Activated CD8-positive, alpha-beta memory T cell treated with anti-CD3 and anti-CD28 coated beads, Interleukin-2, amount 10 ng/mL, durations not matched to agents 7 days and 5 days (primary cell): ENCODE measurements at places on chromosomes 6 and 20.

DNA sequence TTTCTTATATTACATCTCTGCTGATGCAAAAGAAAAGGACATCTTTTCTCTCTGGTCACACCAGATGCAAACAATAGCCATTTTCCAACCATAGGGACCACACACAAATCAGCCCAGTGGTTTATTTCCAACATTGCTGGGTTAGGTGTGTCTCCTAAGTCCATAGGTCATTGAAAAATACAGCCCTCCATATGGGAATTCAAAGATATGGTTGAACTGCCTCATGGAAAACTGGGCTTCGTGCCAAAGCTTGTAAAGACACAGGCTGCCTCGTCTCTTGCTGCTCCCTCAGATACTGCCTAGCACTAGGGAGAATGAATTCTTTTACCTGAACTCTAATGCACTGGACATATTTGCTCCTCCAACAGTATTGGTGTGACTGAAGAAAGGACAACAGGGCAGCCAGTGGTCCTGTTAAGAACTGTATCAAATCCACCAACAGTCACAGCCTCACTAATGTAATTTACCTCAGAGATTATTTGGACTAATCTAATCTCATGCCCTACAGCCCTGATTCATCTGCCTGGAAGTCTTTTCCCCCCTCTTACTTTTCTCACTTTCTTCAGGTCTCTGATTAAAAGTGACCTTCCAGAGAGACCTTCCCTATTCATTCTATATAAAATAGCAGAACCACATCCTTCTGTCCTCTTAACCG is 48.3 kb upstream of the TBC1D32 start:
- peaks cover 2% of the 10 kb centered on the region for H3K27me3 ChIP-seq
- H3K27ac ChIP-seq = no peak overlapping the region
- DNase-seq = no peak

DNA sequence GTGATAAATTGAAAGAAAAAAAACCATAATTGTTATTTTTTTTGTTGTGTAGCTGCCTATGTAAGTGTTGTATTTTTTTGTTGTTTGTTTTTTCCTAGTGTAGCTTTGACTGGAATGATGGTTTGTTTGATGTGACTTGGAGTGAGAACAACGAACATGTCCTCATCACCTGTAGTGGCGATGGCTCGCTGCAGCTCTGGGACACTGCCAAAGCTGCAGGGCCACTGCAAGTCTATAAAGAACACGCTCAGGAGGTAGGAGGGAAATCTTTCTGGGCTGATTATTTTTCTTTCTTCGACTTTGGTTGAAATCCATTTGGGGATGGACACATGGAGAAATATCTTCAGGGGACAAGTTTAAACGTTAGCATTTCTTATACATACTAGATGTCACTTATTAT is 3.8 kb downstream of the PEX7 start:
- DNase-seq = no peak
- H3K4me1 ChIP-seq = peaks cover 20% of the 10 kb centered on the region
- no peak overlapping the region for H3K27ac ChIP-seq
- H3K36me3 ChIP-seq = peaks cover 48% of the 10 kb centered on the region
- no peak overlapping the region for H3K4me3 ChIP-seq

DNA sequence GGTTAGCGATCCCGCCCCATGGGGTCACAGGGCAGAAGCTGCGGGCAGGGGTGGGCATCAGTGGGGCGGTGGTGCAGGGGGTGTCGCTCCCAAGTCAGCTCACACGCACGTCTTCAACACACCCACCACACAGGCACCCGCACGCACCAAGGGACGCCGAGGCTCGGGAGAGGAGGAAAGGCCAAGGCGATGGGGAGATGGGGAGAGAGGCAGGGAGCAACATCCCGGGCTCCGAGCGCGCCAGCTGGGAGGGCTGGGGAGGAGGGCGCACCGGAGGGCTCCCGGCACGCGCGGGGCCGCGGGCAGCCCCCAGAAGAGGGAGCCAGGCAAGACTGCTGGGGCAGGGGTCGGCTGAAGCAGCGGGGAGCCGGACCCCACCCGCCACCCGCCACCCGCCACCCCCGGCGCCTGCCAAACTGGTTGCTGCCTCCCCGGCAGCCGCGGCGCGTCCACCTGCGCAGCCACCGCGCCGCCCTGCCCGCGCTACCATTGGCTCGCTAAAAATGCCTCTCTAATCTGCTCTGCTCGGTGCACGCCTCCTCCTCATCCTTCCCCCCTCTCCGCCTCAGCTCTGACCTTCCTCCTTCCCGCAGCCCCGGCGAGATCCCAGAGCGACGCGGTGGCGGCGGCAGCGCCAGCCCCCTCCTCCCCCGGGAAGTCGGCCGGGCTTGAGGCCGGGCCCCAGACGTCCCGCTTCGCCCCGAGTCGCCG is at the start of gene PACSIN1:
TSS of gene PACSIN1 (plus strand) at position 546 of the 711 bp plus-strand sequence. CDS start 60,230 bp downstream, outside the sequence.
- no peak within 1 kb of the TSS for H3K27ac ChIP-seq
- H3K36me3 ChIP-seq = no peaks in the 10 kb centered on the region
- no peak within 1 kb of the TSS for H3K4me3 ChIP-seq
- DNase-seq = no peak
- peaks cover 37% of the 10 kb centered on the region for H3K27me3 ChIP-seq

GRCh38 chr6:5855787-5856470 is 150.8 kb downstream of the NRN1 start:
- no peaks in the 10 kb centered on the region for H3K27me3 ChIP-seq
- peaks cover 4% of the 10 kb centered on the region for H3K4me1 ChIP-seq
- H3K27ac ChIP-seq = no peak overlapping the region
- H3K36me3 ChIP-seq = peaks cover 3% of the 10 kb centered on the region

- no peaks in the 10 kb centered on the region for H3K36me3 ChIP-seq
- DNase-seq = no peak
- H3K4me3 ChIP-seq = no peak overlapping the region
- H3K4me1 ChIP-seq = peaks cover 2% of the 10 kb centered on the region
- H3K27ac ChIP-seq = no peak overlapping the region
Measured at GRCh38 chr20:64226686-64227580, 28.6 kb upstream of the PCMTD2 start.

GRCh38 chr20:415820-416322 is 7.8 kb downstream of the RBCK1 start:
- H3K36me3 ChIP-seq = peaks cover 56% of the 10 kb centered on the region
- H3K4me3 ChIP-seq = no peak overlapping the region
- DNase-seq = no peak

DNA sequence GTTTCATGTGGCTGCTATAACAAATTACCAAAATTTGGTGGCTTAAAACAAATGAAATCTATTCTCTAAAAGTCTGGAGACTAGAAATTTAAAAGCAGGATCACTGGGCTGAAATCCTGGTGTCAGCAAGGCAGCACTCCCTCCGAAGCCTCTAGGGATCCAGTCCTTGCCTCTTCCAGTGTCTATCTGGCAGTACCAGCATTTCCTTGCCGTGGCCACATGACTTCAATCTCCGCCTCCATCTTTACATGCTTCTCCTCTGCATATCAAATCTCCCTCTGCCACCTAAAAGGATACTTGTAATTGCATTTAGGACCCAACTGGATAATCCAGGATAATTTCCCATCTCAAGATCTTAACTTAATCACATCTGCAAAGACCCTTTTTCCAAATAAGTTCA is 30.2 kb downstream of the ARHGAP18 start:
- H3K27me3 ChIP-seq = no peaks in the 10 kb centered on the region
- peak overlapping the region; percentile 3 for H3K27ac ChIP-seq
- peaks cover 20% of the 10 kb centered on the region for H3K36me3 ChIP-seq
- peaks cover 50% of the 10 kb centered on the region for H3K4me1 ChIP-seq
- no peak for DNase-seq

- peaks cover 9% of the 10 kb centered on the region for H3K4me1 ChIP-seq
- peak; percentile 71 for DNase-seq
- peak overlapping the region; percentile 43 for H3K4me3 ChIP-seq
- peaks cover 4% of the 10 kb centered on the region for H3K27me3 ChIP-seq
- no peaks in the 10 kb centered on the region for H3K36me3 ChIP-seq
Measured at GRCh38 chr20:4726710-4727397, 5.1 kb downstream of the PRND start.

- H3K36me3 ChIP-seq = no peaks in the 10 kb centered on the region
- no peaks in the 10 kb centered on the region for H3K4me1 ChIP-seq
- H3K27me3 ChIP-seq = peaks cover 19% of the 10 kb centered on the region
- no peak overlapping the region for H3K27ac ChIP-seq
Measured at GRCh38 chr6:24195836-24196597, 70.0 kb downstream of the NRSN1 start.

- H3K27me3 ChIP-seq = peaks cover 51% of the 10 kb centered on the region
- H3K4me1 ChIP-seq = peaks cover 7% of the 10 kb centered on the region
- no peaks in the 10 kb centered on the region for H3K36me3 ChIP-seq
- no peak for DNase-seq
- peak overlapping the region; percentile 14 for H3K4me3 ChIP-seq
Measured at GRCh38 chr20:31966991-31967655, 828 bp upstream of the XKR7 start.

DNA sequence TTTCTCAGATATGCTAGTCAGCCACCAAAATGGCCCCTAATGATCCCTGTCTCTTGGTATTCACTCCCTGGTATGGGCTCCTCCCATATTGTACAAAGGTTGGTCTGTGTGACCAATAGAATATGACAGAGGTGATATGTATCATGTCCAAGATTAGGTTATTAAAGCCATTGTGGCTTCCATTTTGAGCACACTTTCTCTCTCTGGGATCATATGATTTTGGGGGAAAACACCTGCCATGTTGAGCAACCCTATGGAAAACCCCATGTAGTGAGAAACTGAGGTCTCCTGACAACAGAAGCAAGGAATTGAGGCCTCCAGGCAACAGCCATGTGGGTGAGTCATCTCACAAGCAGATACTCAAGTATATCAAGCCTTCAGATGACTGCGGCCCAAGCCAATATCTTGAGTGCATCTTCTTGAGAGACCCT is 7.1 kb upstream of the ZNF318 start:
- peaks cover 17% of the 10 kb centered on the region for H3K27me3 ChIP-seq
- no peak overlapping the region for H3K27ac ChIP-seq
- peaks cover 13% of the 10 kb centered on the region for H3K4me1 ChIP-seq
- no peak for DNase-seq

DNA sequence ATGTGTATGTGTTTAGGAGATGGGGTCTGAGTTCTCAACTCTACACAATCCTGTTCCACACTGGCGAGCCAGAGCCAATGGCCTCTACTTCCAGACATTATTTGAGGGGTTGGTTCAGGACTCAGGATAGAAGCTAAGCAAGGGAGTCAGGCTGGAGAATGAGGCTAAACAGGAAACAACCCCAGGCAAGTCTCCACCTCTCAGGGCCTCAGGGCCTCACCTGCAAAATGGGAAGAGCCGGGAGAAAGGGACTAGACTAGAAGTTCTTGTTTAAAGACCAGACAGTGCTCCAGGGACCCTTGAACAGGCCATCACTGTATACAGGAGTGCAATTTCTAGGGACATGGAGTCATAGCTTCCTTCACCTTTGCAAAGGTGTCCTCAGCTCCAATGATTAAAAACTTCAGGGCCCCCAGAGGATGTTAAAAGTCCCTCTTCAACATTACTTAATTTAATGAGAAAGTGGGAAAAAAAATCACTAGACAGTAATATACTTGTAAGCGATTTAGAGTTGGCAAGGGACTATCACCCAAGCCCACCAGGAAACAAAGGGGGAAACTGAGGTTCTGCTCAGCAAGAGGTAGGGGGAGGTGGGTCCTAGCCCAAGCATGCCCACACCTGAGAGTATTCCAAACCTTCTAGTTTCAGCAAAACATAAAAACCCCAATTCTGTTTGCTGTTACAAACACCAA is 41.7 kb downstream of the ZMYND8 start:
- H3K27me3 ChIP-seq = no peaks in the 10 kb centered on the region
- no peak overlapping the region for H3K27ac ChIP-seq
- no peak overlapping the region for H3K4me3 ChIP-seq
- DNase-seq = no peak
- H3K36me3 ChIP-seq = peaks cover 14% of the 10 kb centered on the region

- peak overlapping the region; percentile 9 for H3K4me3 ChIP-seq
- peaks cover 20% of the 10 kb centered on the region for H3K4me1 ChIP-seq
- H3K36me3 ChIP-seq = peaks cover 2% of the 10 kb centered on the region
- no peak overlapping the region for H3K27ac ChIP-seq
- H3K27me3 ChIP-seq = peaks cover 65% of the 10 kb centered on the region
Measured at GRCh38 chr6:83854001-83854501, 891 bp downstream of the RIPPLY2 start.

DNA sequence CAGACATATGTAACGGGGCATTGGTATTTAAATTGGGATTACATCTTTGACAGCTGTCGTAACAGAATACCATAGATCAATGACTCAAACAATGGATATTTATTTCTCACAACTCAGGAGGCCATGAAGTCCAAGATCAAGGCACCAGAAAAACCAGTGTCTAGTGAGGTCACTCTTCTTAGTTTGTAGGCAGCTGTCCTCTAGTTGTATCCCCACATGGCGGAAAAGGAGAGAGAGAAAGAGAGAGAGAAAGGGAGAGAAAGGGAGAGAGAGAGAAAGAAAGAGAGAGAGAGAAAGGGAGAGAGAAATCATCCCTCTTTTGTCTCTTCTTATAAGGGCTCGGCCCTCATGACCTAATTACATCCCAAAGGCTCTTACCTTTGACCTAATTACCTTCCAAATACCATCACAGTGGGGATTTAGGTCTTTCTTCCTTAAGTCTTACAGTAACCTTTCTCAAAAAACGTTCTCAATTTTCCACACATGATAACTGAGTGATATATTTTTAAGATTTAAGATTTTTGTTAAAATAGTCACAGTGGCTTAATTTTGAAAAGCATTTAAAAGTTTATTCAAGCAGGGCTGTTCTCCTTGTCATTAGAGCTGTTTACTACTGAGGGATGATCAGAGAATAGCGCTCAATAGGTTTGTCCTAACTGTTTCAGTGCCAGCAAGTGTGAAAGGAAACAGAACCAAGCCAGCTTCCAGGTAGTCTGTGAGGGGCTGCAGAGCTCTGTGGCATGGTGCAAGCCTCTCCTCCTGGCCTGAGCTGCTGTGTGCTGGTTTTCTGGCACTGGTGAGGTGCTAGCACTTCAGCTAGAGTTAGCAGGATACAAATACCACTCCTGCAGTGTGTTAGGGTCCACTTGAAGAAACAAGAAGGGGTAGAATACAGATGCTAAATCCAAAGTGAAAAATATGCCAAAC is 79.0 kb downstream of the IMPG1 start:
- H3K27me3 ChIP-seq = no peaks in the 10 kb centered on the region
- no peak for DNase-seq
- H3K4me3 ChIP-seq = no peak overlapping the region
- H3K27ac ChIP-seq = no peak overlapping the region

DNA sequence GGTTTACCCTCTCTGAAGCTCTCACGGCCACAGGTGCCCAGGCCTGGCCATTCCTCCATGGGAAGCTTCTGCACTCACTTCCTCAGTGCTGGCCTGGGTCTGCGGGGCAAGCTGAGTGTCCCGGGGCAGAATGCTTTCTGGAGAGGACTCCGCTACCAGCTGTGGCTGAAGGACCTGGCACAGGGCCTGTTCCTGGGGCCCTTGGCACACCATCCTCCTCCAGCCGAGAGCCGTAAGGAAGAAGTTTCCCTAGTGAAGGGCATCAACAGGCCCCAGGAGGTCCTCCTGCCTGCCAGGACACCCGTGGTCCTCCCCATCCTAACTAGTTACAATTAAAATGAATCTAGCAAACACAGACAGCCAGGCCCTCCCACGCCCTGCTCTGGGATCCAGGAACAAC is 14.0 kb upstream of the KCNK15 start:
- DNase-seq = no peak
- H3K27me3 ChIP-seq = no peaks in the 10 kb centered on the region
- peaks cover 6% of the 10 kb centered on the region for H3K36me3 ChIP-seq
- no peak overlapping the region for H3K27ac ChIP-seq
